Hematopoietic multipotent progenitor cell (in vitro differentiated cells): ENCODE measurements at places on chromosomes 2 and 18.

DNA sequence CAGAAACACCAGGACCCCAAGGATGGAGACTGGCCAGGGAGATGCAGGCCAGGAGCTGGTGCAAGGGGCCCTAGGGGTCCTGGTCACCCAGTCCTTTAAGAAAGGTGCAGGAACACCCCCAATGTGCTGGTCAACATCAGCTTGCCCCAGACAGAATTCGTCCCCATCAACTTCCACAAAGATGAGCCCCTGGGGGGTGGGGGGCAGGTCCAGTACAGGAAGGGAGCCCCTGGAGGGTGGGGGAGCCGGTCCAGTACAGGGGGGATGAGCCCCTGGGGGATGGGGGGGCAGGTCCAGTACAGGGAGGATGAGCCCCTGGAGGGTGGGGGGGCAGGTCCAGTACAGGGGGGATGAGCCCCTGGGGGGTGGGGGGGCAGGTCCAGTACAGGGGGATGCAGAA lies 160.7 kb upstream of the SALL3 start:
- DNase-seq, result no peak

GRCh38 chr2:16406496-16407289 lies 258.9 kb downstream of the CYRIA start:
- DNase-seq, result no peak

- no peak for DNase-seq
Observed at GRCh38 chr2:207137596-207138337, 28.0 kb downstream of the KLF7 start.

DNA sequence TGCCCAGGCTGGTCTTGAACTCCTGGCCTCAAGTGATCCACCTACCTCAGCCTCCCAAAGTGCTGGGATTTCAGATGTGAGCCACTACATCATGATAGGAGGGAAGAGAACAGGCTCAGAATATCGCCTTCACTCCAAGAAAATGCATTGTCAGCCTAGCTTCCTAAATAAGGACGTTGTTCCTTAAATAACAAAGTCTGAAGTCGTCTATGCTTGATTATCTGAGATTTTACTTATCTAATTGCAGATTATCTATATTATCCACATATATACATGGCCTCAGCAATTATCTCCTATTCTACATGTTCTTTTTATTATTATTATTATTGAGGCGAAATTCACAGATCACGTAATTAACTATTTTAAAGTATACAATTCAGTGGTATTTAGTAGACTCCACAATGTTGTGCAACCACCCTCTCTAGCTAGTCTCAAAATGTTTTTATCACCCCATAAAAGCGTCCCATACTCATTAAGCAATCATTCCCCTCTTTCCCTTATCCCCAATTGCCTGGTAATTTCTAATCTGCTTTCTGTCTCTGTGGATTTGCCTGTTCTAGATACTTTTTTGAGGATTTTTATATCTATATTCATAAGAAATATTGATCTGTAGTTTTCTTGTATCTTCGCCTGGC lies 95.1 kb upstream of the RFX8 start:
- DNase-seq, result no peak

DNA sequence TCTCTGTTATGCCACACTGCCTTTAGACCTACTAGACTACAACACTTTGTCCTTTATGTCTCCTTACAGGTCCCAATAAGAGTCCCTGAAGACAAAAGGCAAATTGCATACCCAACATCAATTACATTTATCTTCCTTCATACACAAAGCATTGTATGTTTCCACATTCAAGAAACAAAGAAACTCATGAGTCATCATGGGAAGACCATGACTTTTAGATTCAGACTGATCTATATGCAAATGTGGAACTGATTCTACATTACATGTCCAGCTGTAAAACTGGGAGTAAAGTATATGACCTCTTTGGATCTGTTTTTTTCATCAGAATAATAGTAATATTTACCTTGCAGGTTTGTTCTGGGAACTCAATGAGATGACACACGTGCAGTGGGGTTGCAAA lies 25.2 kb upstream of the HNMT start:
- no peak for DNase-seq

GRCh38 chr18:35610089-35610488 lies 28.5 kb downstream of the GALNT1 start:
- DNase-seq, result no peak

DNA sequence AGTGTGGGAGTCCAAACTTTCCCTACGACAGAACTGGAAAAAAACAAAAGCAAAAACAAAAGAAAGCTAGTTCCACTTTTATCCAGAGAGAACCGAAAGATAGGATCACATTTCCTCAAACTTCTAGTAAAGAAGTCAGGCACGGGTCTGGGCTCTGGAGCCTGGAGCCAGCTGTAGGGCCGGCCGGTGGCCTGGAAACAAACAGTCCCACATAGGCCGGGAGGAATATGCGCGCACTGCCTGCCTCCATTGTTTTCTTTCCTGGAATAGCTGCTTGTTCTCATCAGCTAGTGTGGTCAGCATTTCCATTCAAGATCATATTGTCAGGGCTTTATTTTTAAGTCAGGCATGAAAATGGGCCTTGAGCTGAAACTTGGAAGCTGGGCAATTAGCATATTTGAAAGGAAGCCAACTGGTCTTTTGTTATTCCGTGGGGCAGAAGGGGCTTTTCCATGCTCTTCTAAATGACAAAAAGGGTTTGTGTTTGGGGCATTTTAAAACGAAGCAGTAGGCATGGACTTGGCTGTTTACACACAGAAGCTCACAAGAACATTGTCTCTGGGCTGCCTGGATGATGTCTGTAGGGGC lies 58.7 kb upstream of the RFX8 start:
- DNase-seq, result no peak

DNA sequence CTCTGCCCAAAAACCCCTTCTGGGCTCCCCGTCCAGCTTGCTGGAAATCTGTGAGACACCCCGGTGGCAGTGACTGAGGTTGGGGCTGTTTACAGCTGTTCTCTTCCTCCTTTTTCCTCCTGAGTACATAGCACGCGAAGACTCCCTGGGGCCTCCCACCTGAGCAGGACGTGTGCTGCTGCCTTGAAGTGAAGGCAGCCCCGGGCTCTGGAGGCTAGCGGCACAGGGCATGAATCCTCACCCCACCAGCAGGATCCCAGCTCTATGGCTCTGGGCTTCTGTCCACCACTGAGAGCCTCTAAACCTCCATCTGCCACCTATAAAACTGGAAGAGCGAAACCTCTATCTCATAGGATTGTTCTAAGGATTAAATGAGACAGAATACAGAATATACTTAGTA lies 182.5 kb downstream of the TMEM163 start:
- no peak for DNase-seq

- no peak for DNase-seq
Observed at GRCh38 chr2:43636621-43637020, 439 bp upstream of the PLEKHH2 start.

DNA sequence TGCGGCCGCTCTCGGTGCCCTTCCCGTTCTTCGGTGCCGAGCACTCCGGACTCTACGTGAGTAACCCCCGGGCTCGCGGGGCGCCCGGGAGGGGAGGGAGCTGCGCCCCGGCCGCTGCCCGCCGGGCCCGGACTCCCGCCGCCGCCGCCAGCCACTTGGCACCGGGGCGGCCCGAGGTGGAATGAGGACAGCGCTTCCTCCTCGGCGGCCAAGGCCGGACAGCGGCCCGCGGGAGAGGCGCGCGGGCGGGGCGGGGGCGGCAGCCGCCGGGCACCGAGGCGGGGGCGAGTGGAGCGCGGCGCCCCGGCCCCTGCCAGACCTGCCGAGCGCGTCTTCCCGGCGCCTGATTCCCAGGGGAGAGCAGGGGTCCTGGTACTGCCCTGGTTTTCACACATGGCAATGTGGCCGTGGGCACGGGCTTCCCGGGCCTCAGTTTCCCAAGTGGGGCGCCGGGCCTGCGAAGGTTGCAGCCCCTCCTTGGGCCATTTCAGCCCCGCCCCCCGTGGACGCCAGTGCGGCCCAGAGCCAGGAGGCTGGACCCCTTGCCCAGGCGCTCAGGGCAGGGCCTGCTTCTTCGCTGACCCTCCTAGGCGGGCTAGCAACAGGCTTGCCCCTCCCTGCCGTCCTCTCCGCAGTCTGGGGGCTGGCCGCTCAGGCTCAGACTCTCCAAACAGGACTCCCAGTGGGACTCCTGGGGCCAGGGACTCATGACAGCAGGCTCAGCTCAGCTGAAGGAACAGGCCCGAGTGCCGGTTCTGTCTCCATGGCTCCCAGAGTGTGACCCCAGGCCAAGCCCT lies 775 bp downstream of the SNED1 start:
- DNase-seq, result no peak

DNA sequence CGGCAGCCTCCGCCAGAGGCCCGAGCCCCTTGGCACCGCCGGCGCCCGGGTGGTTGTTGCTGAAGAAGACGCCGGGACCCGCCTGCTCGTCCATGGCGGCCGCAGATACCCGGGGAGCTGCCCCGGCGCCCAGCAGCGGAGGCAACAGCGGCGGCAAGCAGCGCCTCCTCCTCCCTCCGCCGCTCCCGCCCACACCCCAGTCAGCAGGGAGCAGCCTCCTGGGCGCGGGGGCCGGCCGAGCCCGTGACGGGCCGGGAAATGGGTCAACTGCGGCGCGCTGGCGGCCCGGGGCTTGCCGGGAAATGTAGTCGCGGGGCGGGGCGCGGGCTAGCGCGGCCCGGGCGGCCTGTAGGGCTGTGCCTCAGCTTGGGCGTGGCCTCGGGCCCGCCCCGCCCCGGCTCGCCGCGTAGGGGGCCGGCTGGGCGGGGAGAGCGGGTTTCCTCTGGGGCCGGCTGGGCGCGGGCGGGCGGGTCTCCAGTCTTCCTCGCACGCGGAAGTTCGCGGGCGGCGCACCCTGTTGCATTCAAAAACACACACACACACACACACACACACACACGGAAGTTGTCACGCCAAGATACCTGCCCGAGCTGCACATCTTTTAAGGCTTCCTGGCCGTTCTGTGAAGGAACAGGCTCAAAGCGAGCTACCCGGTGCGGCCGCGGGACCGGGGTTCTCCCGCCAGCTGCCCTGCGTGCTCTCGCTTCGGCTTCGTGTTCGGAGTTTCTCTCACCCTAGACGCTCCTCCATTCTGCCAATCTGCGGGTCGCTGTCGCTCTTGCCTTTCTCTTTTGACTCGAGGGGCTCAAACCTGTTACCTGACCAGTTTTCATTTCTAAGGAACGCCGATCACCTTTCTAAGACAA lies at the start of gene STRN:
STRN (minus strand) TSS at position 167 of the 866 bp plus-strand sequence; CDS start at position 94, 73 bp downstream.
- peak; percentile 98 for DNase-seq

DNA sequence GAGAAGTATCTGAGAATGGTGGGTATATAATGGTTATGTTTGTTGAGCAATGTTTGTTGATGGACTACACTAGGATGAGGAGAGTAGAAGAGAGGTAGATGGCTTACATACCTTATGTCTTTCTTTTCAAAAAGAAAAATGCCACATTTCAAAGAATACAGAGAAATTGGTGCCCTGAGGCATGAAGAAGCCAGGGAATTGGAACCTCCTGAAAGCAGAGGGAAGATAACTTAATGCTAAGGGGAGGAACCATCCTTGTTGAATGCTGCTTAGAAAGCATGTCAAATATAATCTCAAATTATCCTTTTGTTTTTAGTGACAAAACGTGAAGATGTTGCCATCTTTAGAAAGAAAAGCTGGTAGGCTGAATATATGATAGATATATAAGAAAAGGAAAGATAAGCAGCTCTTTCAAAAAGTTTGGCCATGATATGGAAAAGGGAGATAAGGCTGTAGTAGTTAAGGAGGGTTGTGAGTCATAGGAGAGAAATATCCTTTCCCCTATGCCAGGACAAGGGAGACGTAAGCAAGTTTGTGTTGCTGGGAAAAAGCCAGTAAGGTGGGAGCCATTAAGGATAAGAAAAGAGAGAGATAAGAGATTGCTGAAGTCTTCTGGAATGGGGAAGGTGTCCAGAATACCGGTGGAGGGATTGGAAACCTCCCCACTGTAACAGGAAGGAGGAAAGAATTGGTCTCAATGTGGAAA lies 66.3 kb downstream of the SCN2A start:
- DNase-seq, result no peak

DNA sequence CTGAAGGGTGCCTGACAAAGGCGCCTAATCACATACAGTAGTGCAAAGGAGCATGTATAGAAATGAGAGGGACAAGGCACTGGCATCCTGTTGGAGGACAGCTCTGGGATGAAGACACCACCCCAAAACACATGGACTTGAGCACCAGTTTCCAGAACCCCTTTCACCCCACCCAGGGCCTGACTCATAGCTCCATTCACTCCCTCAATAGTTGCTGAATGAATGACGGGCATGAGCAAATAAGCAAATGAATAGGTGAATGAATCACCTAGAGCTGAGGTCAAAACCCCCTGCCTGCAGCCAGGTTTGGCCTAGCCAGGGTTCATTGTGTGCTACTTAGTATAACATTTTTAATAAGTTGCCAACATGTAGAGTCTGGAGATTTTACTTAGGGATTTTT lies 66.3 kb downstream of the NRP2 start:
- no peak for DNase-seq

- no peak for DNase-seq
Observed at GRCh38 chr18:46920067-46920466, 2.7 kb downstream of the KATNAL2 start.

DNA sequence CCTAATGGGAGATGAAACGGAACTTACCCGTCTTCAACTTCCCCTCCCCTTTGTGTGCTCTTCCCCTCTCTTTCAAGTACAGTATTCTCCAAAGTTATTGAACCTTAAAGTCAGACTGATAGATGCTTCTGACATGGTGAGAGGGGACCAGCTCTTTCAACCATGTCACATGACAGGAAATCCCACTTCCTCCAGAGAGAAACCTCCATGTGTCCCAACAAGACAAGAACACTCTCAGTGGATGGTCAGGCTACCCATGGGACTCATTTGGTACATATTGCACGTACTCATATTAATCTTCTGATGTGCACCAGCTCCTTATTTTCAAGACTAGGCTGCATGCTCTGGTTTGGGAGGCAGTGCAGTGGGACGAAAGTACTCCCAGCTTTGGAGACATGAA lies 44.6 kb upstream of the REG3G start:
- no peak for DNase-seq

- DNase-seq, result no peak
Observed at GRCh38 chr2:137942037-137942832, 22.0 kb upstream of the HNMT start.

GRCh38 chr2:7609556-7609955 lies 692.3 kb downstream of the RNF144A start:
- no peak for DNase-seq

- no peak for DNase-seq
Observed at GRCh38 chr2:27059141-27059820, 7.8 kb downstream of the AGBL5 start.

DNA sequence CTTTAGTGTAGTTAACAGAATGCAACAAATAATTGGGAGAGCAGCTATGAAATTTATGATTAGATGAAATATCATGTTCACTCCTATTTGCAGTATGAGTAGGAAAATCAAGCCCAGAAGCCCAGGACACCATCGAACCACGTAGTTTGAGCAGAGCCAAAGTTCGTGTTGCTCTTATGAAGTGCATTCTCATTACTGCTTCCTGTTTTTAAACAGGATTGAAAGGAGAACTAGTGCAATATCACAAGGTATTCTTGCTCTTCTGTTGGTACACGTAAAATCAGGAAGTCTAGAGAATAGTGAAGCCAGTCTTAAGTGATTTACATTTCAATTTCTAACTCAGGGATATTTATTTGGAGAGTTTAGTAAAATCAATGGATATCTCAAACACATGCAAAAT lies 21.1 kb downstream of the ARHGAP15 start:
- peak; percentile 55 for DNase-seq

GRCh38 chr2:41197781-41198180 lies 745.9 kb upstream of the SLC8A1 start:
- DNase-seq, result no peak

- peak; percentile 56 for DNase-seq
Observed at GRCh38 chr2:26255759-26256384, 11.1 kb downstream of the HADHB start.
